Ovary (tissue), 10 donors: ENCODE measurements at places on chromosomes 5 and 9. TPM values are rescaled to one million over a fixed set of nuclear protein-coding genes. Genes with fewer than 3 reads are reported as not detected.

DNA sequence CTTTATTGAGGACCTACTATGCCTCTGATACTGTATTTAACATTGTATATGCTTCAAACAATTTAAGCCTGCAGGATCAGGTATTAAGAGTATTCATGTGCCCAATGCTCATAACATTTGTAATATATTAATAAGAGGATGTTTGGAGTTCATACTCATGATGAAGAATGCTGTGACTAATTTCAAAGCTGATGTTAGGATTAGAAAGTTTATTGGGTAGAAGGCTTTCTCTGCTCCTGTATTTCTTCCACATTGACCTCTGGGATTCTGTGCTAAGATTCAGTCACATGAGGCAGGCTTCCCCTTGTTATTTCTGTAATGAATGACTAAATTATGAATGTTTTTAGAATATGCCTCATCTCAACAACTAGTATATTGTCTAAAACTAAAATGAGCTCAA, 456.4 kb downstream of the NFIB start:
- H3K4me1 ChIP-seq, result peaks cover under 1% of the 10 kb centered on the region
- H3K4me3 ChIP-seq, result no peak overlapping the region
- H3K36me3 ChIP-seq, result no peaks in the 10 kb centered on the region
- no peaks in the 10 kb centered on the region for H3K27me3 ChIP-seq
- no peak overlapping the region for H3K27ac ChIP-seq
- DNase-seq, result no peak

GRCh38 chr9:77896269-77896937, 135.2 kb downstream of the GNAQ start:
- H3K36me3 ChIP-seq, result no peaks in the 10 kb centered on the region
- no peak overlapping the region for H3K4me3 ChIP-seq
- peaks cover 2% of the 10 kb centered on the region for H3K4me1 ChIP-seq
- DNase-seq, result no peak

DNA sequence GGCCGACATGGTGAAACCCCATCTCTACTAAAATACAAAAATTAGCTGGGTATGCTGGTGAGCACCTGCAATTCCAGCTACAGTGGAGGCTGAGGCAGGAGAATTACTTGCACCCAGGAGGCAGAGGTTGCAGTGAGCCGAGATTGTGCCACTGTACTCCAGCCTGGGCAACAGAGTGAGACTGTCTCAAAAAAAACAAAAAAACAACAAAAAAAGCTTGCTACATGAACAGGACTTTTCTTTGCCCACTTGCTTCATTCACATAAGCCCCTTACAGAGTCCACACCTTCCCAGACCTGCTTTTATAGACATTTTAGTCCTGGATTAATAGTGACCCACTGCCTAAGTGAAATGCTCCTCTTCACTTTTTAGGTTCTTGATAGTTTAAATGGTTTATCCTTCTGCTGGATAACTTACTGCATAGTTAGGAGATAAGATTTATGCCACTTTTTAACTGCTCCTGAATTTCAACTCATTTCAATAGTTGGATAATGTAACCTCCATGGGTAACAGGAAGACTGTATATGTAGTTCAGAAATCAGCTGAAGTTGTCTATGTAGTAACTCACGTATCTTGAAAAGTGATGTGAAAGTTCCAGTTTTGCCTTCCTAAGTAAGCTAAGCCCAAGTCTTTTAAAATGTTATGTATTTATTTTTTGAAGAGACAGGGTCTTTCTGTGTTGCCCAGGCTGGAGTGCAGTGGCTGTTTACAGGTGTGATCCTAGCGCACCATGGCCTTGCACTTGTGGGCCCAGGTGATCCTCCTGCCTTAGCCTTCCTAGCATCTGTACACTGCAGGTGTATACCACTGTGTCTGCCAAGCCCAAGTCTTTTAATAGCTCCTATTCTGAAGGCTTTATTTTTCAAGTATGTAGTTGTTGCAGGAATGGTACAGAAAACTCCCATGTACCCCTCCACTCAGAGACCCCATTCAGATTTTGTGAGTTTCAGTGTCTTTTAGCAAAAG, 19.7 kb downstream of the SUB1 start:
- no peaks in the 10 kb centered on the region for H3K27me3 ChIP-seq
- H3K4me3 ChIP-seq, result no peak overlapping the region
- DNase-seq, result no peak
- H3K4me1 ChIP-seq, result no peaks in the 10 kb centered on the region
- H3K36me3 ChIP-seq, result no peaks in the 10 kb centered on the region

GRCh38 chr9:97348871-97349270, 41.4 kb downstream of the CCDC180 start:
- H3K4me1 ChIP-seq, result no peaks in the 10 kb centered on the region
- H3K27me3 ChIP-seq, result no peaks in the 10 kb centered on the region
- H3K4me3 ChIP-seq, result no peak overlapping the region
- no peak overlapping the region for H3K27ac ChIP-seq
- H3K36me3 ChIP-seq, result no peaks in the 10 kb centered on the region
- no peak for DNase-seq

GRCh38 chr5:112895682-112896081, 26.3 kb downstream of the REEP5 start:
- no peaks in the 10 kb centered on the region for H3K27me3 ChIP-seq
- no peak for DNase-seq
- no peak overlapping the region for H3K4me3 ChIP-seq
- H3K27ac ChIP-seq, result no peak overlapping the region

GRCh38 chr9:126463426-126463825, 136.8 kb downstream of the MVB12B start:
- H3K4me1 ChIP-seq, result peaks cover 5% of the 10 kb centered on the region
- no peaks in the 10 kb centered on the region for H3K27me3 ChIP-seq
- no peak overlapping the region for H3K4me3 ChIP-seq
- DNase-seq, result no peak
- no peaks in the 10 kb centered on the region for H3K36me3 ChIP-seq

- H3K4me1 ChIP-seq, result peaks cover 17% of the 10 kb centered on the region
- peak; percentile 23 for DNase-seq
- H3K27me3 ChIP-seq, result no peaks in the 10 kb centered on the region
Observed at GRCh38 chr9:91818225-91818585, 131.8 kb downstream of the ROR2 start.

DNA sequence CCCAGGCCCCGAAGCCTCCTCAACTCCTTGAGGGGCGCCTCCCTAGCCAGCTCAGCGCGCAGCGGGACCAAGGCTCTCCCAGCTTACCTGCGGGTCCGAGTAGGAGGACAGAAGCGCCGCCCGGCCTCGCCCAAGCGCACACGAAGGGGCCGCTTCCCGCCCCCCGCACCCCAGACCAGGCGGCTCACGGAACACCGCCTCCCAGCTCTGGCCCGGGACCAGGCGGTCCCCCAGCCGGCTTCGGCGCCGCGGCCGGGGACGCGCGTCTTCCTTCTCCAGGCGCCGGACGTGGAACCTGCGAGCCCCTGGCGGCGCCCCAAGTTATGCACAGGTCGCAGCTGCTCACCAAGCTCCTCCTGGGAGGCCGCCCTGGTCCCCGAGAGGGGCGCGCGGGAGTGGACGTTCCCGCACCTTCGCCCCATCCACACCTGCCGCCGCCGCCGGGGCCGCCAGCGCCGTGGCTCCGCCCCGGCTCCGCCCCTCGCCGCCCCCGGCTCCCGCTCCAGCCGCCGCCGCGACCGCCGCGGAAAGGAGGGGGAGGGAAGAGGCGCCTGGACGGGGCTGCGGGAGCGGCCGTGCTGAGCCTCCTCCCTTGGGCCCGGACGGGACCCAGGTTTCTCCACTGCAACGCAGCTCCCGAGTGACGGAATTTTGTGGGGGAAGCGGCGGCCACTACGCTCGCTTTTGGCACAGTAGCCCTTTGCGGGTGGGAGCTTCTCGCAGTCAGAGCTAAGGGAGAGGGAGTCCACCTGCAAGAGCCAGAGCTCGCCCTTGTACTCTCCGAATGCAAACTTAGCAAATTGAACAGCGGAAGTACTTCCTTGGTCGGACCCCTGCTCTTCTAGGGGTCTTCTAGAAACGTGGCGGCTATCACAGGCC, 77.5 kb upstream of the IFNE start:
- peaks cover 7% of the 10 kb centered on the region for H3K27me3 ChIP-seq
- no peaks in the 10 kb centered on the region for H3K36me3 ChIP-seq
- DNase-seq, result peak; percentile 49
- no peak overlapping the region for H3K27ac ChIP-seq

GRCh38 chr9:134679616-134680392, 38.2 kb downstream of the COL5A1 start:
- no peaks in the 10 kb centered on the region for H3K27me3 ChIP-seq
- peaks cover 22% of the 10 kb centered on the region for H3K4me1 ChIP-seq
- DNase-seq, result no peak
- H3K27ac ChIP-seq, result no peak overlapping the region
- no peaks in the 10 kb centered on the region for H3K36me3 ChIP-seq
- no peak overlapping the region for H3K4me3 ChIP-seq

DNA sequence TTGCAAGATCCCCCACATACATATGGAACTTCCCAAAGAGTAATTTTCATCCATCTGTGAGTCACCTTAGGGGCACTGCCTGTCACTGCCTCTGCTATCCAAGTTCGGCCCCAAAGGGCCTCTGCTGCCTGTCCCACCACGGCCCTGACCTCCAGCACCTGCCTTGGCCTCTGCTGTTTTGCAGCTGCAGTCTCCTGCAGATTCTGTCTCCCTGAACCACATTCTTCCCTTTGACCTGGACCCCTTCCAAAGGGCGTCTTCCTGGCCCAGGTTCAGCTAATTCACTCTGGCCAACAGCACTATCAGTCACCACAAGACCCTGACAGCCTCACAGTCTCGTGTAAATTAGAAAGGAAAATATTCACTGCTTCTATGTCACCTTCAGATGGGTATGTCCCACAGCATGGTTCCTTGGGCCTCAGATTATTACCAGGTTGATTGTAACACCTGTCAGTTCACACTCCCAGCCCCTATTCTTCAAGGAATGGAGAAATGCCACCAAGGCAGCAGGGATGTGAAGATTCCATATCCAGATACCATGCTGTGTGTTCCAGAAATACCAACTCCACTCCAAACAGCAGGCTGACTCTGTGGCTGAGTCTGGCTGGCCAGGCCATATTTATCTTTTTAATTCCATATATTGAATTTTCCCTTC, 479.3 kb downstream of the ARHGEF28 start:
- no peak overlapping the region for H3K27ac ChIP-seq
- H3K27me3 ChIP-seq, result no peaks in the 10 kb centered on the region
- H3K4me3 ChIP-seq, result no peak overlapping the region

GRCh38 chr9:14031060-14031414, 282.9 kb downstream of the NFIB start:
- no peaks in the 10 kb centered on the region for H3K27me3 ChIP-seq
- DNase-seq, result peak; percentile 53
- H3K4me1 ChIP-seq, result peaks cover 1% of the 10 kb centered on the region
- no peaks in the 10 kb centered on the region for H3K36me3 ChIP-seq

DNA sequence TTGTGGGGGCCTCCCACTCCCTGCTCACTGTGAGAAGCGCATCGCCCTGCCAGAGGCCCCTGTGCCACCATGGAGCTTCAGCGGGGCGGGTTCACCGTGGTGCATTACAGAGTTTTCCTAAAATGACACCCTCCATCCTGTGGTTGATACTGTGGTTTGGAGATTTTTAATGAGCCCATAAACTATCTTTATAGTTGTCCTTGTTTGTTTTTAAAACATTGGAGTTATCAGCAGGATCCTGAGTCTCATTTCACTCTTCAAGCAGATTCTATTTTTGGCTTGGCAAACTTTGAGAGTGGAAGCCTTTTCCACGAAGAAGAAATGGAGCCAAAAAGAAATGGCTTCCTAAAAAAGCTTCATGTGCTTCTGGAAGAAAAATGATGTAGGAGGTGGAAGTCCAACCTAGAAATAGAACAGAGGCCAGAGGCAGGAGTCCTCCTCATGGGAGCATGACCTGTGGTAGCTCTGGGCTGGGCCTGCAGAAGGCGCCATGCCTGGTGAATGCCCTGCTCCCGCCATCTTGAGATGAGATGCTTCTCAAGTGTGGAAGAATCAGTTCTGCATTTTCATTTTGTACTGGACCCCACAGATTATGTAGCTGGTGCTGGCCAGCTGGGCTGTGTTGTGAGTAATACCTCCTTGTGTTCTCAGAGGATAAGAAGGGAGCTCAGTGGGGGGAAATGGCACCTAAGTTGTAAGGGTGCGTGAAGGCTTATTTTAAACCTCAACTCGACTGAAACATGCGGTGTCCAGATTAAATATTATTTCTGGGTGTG, 79.0 kb upstream of the RAI14 start:
- no peak overlapping the region for H3K4me3 ChIP-seq
- H3K36me3 ChIP-seq, result no peaks in the 10 kb centered on the region
- H3K27ac ChIP-seq, result no peak overlapping the region
- DNase-seq, result no peak

GRCh38 chr9:107488375-107489143, 1.0 kb downstream of the KLF4 start:
- no peaks in the 10 kb centered on the region for H3K27me3 ChIP-seq
- peaks cover 2% of the 10 kb centered on the region for H3K4me1 ChIP-seq
- no peaks in the 10 kb centered on the region for H3K36me3 ChIP-seq
- DNase-seq, result peak; percentile 82

GRCh38 chr9:70498866-70499265, 84.4 kb upstream of the KLF9 start:
- no peak overlapping the region for H3K4me3 ChIP-seq
- H3K27ac ChIP-seq, result no peak overlapping the region
- DNase-seq, result no peak
- H3K36me3 ChIP-seq, result no peaks in the 10 kb centered on the region
- H3K4me1 ChIP-seq, result no peaks in the 10 kb centered on the region

- H3K36me3 ChIP-seq, result no peaks in the 10 kb centered on the region
- no peak overlapping the region for H3K4me3 ChIP-seq
- no peaks in the 10 kb centered on the region for H3K4me1 ChIP-seq
- H3K27ac ChIP-seq, result no peak overlapping the region
- DNase-seq, result no peak
Observed at GRCh38 chr9:122127396-122127798, 32.2 kb downstream of the NDUFA8 start.

DNA sequence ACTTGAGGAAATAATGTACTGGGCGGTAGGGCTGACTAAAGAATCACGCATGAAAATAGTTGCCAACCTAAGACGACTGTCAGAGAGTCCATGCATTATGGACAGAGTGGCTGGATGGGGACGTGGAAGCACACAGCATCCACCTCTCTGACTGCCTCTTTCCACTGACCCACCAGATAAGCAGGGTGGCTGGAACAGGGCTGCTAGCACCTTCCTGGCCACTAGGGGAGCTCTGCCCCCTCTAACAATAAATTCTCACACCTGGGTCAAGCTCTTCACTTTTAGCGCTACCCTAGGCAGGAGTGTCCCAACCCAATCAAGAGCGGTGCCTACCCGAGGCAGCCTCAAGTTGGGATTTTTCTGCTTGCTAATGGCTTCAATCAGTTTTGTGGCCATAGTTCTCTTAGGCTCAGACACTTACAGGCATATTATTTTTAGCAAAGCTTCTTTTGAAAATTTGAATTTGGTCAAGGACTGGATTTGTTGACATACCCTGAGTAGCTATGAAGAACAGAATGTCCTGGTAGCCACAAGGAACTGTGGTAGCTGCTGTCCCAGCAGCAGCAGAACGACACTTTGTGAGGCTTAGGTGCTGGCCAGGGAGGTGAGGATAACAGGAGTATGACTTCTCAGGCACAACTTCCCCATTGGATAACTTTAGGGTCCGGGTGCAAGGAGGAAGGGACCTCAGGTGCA, 6.9 kb upstream of the TPM2 start:
- no peaks in the 10 kb centered on the region for H3K27me3 ChIP-seq
- no peak overlapping the region for H3K27ac ChIP-seq
- no peak overlapping the region for H3K4me3 ChIP-seq
- DNase-seq, result peak; percentile 62
- no peaks in the 10 kb centered on the region for H3K36me3 ChIP-seq

- DNase-seq, result no peak
- no peaks in the 10 kb centered on the region for H3K27me3 ChIP-seq
- no peak overlapping the region for H3K27ac ChIP-seq
- peaks cover under 1% of the 10 kb centered on the region for H3K4me1 ChIP-seq
Observed at GRCh38 chr9:136348691-136349090, 14.9 kb downstream of the DNLZ start.

DBH gene
- not detected for total RNA-seq

AMBP gene
- total RNA-seq, result 3.9 TPM

ANKRD18B gene
- total RNA-seq, result not detected

ROR2 gene
- 27.7 TPM for total RNA-seq

FGF1 gene
- total RNA-seq, result 0.55 TPM
